ENCODE measurements at places on chromosomes 3 and 15.

GRCh38 chr15:68536331-68537095, 42.3 kb upstream of the CORO2B start:
- no peak for DNase-seq

DNA sequence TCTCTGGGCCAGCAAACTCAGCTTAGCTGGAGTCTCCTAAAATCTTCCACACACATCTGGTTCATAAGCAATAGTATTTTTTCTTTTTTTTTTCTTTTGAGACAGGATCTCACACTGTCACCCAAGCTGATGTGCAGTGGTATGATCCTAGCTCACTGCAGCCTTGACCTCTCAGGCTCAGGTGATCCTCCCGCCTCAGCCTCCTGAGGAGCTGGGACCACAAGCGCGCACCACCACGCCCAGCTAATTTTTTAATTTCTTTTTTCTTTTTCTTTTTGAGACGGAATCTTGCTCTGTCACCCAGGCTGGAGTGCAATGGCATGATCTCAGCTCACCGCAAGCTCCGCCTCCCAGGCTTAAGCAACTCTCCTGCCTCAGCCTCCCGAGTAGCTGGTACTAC, 34.3 kb downstream of the RNU5B-1 start:
- no peak for DNase-seq

- DNase-seq, result no peak
These were observed 494.5 kb downstream of the RBMS3 start for GRCh38 chr3:29775340-29775739.

GRCh38 chr3:184142199-184142598, 7.0 kb downstream of the EIF2B5 start:
- DNase-seq, result no peak

DNA sequence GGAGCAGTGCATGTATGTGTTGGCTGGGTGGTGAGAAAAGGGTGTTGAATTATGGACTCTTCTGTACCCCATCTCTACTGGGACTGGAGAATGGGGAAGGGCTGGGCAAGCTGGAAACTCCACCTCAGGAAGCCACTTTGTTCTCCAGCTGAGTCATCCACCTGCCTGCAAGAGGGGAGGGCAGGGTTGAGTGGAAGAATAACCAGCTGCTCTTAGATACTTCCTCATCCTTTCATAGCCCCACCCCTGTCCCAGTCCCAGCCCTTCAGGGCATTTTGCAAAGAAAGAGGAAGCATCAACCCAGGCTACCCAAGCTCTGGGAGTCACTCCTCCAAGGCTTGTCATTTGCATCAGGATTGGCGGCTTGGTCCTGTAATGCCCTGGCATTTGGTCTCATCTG, 33.1 kb downstream of the RAB11A start:
- DNase-seq, result peak; percentile 37

DNA sequence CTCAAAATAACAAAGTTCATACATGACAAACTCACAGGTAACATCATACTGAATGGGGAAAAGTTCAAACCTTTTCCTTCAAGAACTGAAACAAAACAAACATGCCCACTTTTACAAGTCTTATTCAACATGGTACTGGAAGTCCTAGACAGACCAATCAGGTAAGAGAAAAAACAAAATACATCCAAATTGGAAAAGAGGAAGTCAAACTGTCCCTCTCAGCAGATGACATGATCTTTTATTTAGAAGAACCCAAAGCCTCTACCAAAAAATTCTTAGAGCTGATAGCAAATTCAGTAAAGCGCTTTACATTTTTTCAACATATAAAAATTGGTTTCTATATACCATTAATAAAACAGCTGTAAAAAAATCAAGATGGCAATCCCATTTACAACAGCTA, 219.4 kb downstream of the STAG1 start:
- no peak for DNase-seq

- no peak for DNase-seq
These were observed 154.8 kb downstream of the PLCL2 start for GRCh38 chr3:17039594-17039993.

- peak; percentile 17 for DNase-seq
These were observed 365.2 kb upstream of the AGTR1 start for GRCh38 chr3:148332509-148332908.
